Activated CD8-positive, alpha-beta memory T cell treated with anti-CD3 and anti-CD28 coated beads for 48 hours (primary cell): ENCODE measurements at places on chromosomes 3 and 15.

GRCh38 chr3:46214751-46215352 is 6.7 kb upstream of the CCR1 start:
- DNase-seq = no peak

- DNase-seq = no peak
These were observed 23.0 kb upstream of the BFSP2 start for GRCh38 chr3:133376810-133377209.

DNA sequence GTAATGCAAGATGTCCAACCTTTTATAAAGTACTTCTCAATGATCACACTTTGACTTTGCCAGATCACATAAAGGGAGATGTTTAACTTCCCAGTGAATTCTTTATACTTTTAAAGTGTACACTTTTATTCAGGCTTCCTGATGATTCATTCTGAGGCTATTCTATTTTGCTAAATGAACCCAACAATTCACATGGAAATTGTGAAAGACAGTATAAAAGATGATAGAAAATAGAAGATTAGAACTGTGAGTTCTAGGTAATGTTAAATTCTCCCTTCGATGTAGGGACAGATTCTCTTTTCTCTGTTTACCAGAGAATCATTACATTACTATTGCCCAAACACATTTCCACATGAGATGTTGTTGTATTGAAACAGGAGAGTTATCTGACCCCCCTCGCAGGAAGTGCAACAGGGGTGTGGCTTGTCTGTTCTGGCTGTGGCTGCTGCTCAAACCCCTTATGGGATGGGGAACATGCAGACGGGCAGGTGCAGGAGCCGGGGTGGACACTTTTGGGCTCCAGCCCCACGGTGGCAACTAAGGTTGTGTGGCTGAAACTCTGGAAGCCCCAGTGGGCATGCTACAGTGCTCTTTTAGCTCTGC is 131.3 kb upstream of the LRTM1 start:
- no peak for DNase-seq

GRCh38 chr3:196894557-196895295 is 27.0 kb downstream of the SENP5 start:
- no peak for DNase-seq

- no peak for DNase-seq
These were observed 39.6 kb downstream of the LNP1 start for GRCh38 chr3:100440895-100441294.

DNA sequence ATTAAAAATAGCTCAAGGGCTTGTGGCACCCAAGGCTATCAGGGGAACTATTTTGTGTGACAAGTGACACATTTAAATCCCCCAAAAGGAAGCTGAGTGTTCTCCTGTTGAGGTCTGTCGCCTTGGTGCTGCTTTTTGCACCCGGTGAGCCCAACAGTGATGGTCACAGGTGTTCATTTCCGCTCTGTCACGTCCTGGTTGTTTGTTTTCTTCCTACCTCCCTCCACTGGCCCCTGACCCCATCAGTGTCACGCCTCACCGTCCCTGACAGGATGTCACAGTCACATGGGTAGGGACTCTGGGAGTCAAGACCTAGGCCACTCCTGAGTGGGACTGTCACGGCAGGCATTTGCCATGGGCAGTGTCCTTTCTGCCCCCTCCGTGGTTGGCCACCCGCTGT is 11.2 kb downstream of the SLCO3A1 start:
- DNase-seq = no peak

DNA sequence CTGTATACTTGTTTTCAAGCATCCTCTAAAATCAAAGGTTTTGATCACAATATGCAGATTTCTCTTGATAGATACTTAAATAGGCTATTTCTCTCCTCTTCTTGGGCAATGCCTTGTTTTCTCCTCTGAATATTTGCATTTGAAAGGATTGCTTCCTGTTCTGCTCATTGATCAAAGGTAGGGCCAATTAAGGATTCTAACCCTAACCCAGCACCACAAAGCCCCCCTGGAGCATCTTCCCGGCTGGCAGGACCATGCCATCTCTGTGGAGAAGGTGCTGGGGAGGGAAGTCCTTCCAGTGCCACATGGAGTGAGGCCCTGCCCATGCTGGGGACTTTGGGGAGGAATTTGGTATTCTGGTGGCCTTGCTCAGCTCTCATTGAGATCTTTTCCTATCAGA is 11.3 kb upstream of the NIPA2 start:
- no peak for DNase-seq

DNA sequence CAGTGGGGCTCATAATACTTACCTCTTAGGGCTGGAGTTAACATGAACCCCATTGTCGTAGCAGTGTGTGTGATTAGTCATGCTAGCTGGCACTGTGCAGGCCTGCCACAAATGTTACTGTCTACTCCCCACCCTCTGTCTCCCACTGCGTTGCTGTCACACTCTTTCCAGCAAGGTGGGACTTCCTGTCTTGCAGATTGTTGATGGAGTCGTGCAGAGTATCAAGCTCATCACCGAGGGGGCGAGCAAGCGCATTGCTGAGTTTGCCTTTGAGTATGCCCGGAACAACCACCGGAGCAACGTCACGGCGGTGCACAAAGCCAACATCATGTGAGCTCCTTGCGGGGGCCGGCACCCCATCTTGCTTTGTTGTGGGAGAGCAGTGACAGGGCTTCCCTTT is 12.9 kb downstream of the IDH3A start:
- no peak for DNase-seq

DNA sequence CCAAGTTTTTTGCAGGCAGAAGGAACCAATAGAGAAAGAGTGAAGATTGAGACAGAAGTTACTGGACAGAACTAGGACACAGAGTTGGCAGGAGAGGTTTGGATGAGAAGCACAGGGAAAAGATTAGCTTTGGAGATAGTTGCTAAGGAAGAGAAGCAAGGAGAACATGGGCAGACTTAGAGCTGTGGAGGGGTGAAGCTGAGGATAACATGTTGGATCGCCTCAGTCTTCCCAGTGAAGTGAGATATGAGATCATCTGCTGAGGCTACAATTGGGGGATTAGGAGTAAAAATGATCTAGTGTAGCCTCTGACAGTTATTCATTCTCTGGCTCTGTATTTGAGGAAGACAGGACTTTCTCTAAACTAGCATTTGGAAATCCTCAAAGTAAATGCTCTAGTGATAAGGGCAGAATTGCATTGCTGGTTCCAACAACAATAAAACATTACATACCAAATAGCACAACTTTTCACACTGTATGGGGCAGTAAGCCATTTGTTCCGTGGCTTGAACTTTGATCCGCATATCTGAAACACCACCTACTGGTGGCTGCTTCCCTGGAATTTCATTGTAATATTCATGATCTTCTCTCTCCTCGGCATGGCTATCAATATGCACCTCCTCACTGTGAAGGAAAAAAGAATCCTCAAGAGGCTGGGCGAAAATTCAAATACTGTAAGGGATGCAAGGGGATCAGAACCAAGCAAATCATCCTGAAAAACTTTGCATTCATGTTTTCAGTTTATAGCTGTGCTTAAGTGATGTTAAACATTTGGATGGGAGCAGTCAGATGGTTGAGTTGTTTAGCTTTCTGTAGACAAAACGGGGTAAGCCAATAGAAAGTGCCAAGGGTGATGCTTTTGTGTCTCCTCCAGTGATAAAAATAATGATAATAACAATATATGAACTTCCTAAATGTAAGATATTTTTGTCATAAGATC is 22.2 kb upstream of the EID1 start:
- DNase-seq = no peak

DNA sequence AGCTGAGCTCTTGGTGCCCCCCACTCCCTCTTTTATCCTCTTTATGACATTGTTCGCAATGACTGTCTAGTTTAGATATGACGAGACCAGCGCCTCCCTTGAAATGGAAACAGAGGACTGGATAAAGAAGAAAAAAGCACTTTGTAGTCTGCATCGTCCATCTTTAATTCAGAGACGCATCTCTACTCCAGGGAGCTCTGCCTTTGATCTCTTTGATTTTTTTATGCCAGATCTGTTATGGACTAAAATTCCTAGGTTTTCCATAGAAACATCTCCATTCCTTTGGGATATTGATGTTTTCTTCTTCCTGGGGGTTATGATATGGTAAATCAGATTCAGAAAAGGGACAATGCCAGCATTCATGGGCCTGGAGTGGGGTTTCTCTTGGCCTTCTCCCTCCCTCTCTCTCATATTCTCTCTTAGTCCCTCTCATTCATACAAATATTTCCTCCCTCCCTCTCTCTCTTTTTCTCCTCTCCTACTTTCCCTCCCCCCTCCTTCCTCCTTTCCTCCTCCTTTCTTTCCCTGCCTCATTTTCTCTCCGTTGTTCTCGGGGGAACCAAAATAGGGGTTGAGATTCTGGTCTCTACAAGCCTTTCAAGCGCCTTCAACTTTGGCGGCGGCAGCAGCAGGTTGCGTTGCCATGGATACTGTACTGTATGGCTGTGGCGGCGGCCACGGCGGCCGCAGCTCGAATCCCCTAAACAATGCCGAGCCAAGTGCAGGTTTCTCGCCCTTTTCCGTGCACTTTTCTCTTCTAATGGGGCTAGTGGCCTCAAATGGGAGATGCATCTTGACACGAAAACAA is 45.5 kb downstream of the ZIC4 start:
- DNase-seq = no peak

DNA sequence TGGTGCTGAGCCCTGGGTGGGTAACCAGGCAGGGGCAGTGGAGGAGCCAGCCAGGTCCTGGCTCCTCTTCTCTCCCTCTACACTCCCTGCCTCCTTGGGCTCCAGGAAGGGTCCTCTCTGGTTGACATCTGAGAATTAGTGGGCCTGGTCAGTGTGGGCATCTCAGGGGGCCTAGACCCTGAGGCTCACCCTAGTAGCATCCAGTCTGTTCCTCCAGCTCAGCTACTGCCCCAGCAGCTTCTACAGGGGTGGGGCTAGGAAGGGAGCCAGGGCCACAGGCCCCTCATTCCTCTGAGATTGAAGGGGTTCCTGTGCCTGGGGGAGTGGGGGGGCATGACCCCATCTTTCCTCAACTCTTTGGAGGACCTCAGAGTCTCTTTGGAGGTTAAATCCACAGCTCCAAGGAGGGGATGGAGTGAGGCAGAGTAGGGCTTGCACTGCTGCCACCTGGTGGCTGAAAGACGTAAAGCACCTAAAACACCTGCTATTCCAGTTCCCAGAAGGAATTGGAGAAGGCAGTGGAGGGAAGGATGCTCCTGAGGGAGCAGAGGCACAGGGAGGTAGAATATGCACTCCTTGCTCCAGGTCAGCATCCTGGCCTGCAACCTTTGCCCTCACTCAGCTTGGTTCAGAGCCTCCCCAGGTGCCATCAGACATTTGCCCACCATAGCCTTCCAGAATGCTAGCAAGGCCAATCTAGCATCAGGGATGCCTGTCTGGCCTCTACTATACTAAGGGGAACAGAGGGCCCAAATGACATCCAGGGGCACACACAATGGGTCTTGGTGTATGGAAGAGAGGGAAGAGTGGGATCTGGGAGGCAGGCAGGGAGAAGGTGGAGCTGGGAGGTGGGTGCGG is 25.1 kb downstream of the C3orf18 start:
- peak; percentile 48 for DNase-seq

GRCh38 chr3:144054766-144055165 is 83.1 kb downstream of the DIPK2A start:
- DNase-seq = no peak

- DNase-seq = no peak
These were observed 37.4 kb downstream of the ZNF860 start for GRCh38 chr3:32018757-32019564.

DNA sequence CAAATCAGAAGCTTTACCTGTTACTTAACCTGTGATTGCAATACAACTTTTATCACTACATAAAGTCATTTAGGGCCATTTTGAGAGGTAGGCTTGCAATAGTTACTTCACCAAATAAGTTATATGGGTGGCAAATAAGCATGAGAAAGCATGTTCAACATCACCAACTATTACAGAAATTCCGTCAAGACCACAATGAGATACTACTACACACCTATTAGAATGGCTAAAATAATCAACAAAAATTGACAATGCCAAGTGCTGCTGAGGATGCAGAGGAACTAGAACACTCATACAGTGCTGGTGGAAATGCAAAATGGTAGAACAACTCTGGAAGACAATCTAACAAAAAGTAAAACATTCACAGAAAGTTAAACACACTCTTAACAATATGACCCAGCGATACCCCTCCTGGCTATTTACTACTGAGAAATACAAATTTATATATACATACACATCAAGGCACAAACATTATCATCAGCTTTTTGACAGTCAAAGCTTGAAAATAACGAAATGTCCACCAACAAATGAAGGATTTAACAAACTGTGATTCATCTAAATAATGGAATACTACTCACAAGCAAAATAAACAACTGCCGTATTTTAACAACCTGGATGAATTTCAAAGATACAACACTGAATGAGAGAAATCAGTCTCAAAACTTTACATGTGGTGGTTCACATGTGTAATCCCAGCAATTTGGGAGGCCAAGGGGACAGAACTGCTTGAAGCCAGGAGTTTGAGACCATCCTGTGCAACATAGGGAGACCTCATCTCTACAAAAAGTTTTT is 82.9 kb downstream of the MYO9A start:
- DNase-seq = no peak

DNA sequence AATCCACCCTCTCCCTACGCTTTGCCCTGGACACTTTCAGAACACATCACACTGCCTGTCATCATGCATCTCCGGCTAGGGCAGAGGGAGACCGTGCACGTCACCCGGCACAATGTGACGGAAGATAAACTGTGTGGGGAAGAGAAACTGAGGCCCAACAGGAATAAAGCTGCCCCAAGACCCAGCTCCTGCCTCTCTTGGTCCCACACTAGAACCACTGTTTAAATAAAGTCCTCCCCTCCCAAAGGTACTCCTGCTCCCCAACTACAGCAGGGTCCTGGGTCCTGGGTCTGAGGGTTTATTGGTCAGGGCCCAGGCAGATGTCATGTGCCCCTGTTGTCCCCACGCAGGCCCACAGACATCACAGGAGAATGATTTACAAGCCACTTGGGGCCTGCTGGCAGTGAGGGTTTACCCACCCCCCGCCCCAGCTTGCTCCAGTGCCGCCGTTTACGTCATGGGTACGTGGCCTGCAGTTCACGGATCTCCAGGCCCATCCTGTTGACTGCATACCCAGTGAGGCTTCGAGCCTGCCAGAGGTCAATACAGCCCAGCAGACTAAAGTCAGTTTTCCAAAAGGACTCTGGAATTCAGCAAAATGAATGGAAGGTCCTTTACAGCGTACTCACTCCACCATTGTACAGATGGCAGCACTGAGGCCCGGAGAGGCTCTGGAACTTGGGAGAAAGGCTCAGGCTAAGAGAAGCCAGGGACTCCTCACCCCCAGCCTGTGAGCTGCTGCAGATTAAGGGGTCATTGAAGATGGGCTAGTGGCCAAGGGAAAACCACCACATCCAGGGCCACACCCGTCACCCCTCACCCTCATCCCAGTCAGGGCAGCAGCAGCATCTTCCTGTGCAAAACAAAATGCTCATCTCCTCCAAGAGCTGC is 23.2 kb downstream of the ALS2CL start:
- no peak for DNase-seq

DNA sequence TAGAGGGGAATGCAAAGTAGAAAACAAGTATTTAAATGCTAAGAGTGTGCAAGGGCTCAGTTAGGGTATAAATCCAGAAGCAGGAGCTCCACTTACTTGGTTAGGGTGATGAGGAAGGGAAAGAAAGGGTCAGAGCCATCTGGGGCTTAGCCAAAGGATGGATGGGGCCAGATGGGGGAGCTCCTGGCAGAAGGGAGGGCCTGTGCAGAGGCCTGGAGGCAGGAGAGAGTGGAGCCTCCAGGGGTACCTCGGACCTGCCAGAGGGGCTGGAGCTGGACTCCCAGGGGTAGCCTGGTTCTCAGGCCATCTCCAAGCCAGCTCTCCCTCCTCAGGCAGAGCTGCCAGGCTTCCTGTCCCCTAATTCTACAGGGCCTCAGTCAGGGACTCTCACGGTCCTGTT is 506.3 kb downstream of the SHQ1 start:
- no peak for DNase-seq

GRCh38 chr3:57004229-57004628 is 56.2 kb upstream of the SPATA12 start:
- DNase-seq = no peak
